Fibroblast of the aortic adventitia (primary cell): ENCODE measurements at places on chromosomes 1 and 21.
A peak's percentile ranks its signal among the peaks of the same experiment; 100 is the strongest.

GRCh38 chr1:89998306-89998705 lies 3.4 kb downstream of the ZNF326 start:
- peak; percentile 46 for DNase-seq

- DNase-seq: no peak
These were observed 1.3 kb downstream of the ACOT11 start for GRCh38 chr1:54549181-54549924.

GRCh38 chr1:89041119-89041641 lies 18.5 kb upstream of the GBP3 start:
- peak; percentile 65 for DNase-seq

DNA sequence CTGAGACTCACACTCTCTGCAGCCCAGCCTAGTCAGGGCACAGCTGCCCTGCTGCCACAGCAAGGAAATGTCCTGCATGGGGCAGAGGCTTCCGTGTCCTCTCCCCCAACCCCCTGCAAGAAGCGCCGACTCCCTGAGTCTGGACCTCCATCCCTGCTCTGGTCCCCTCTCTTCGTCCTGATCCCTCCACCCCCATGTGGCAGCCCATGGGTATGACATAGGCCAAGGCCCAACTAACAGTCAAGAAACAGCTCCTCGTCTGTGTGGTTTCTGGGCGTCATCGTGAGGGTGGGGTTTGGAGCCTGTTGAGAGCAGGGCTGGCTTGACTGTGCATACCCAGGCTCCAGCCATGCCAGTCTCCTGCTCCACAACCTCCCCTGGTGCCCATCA lies 19.5 kb downstream of the FAAH start:
- no peak for DNase-seq

- no peak for DNase-seq
These were observed 15.3 kb downstream of the CASZ1 start for GRCh38 chr1:10781137-10781536.

- DNase-seq: no peak
These were observed 3.3 kb downstream of the PLK3 start for GRCh38 chr1:44803312-44804095.

GRCh38 chr21:41399246-41399800 lies 26.7 kb upstream of the MX1 start:
- no peak for DNase-seq

- peak; percentile 79 for DNase-seq
These were observed 35.5 kb downstream of the TOMM20 start for GRCh38 chr1:235093013-235093695.

- no peak for DNase-seq
These were observed 22.6 kb upstream of the FCRL3 start for GRCh38 chr1:157723157-157723556.

GRCh38 chr1:38790422-38791163 lies 69.0 kb downstream of the RRAGC start:
- no peak for DNase-seq

GRCh38 chr1:18230840-18231239 lies 123.2 kb downstream of the IGSF21 start:
- DNase-seq: no peak

- DNase-seq: peak; percentile 30
These were observed 65.7 kb upstream of the FCGR2A start for GRCh38 chr1:161439280-161440232.

GRCh38 chr1:152013664-152014237 lies 20.1 kb upstream of the S100A10 start:
- DNase-seq: peak; percentile 49

- DNase-seq: peak; percentile 66
These were observed 64.7 kb upstream of the NGF start for GRCh38 chr1:115402753-115403184.

GRCh38 chr1:18926315-18927081 lies 24.1 kb upstream of the ALDH4A1 start:
- peak; percentile 90 for DNase-seq

DNA sequence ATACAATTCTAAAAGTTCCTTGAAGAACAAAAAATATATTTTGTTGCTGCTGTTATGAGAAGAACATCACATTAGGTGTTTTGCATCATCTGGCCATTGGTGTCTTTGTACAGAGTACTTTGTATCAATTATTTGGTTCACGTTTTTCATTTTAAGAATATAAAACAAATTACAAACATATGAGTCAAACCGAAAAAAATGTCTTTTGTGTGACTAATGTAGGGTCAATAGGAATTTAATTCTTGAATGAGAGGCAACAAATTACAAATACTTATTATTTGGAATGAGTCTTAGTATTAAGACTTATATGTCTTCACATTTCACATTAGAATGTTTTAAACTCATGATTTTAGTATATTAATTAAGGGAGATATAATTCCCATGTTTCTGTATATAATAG lies 54.8 kb downstream of the NR5A2 start:
- DNase-seq: peak; percentile 13

DNA sequence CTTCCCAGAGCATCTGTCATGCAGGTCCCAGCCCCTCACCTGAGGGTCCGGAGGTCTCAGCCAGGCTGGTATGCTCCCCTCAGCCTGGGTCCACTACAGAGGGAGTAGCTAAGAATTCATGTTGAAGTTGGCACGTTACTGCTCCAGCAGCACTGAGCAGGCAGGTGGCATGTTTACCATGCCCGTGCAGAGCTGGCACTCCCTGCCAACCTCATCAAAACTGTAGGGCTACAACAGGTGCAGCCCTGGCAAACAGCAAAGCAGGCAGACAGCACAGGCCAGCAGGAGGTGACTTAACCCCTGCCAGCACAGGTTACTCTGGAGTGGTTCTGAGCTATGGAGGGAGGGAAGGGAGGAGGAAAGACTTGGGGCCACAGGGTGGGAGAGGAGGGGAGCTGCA lies 46.4 kb downstream of the NUAK2 start:
- no peak for DNase-seq

- peak; percentile 89 for DNase-seq
These were observed 7.6 kb downstream of the RSBN1 start for GRCh38 chr1:113804421-113805255.

- peak; percentile 85 for DNase-seq
These were observed 3.7 kb upstream of the CCN1 start for GRCh38 chr1:85576642-85577418.

- DNase-seq: no peak
These were observed 817 bp downstream of the EXTL1 start for GRCh38 chr1:26022404-26022779.

GRCh38 chr1:87926131-87926830 lies 597.6 kb downstream of the LMO4 start:
- no peak for DNase-seq

GRCh38 chr1:41620365-41621169 lies 136.1 kb upstream of the EDN2 start:
- DNase-seq: no peak

- DNase-seq: no peak
These were observed 14.3 kb upstream of the ADARB1 start for GRCh38 chr21:45060089-45060488.

- no peak for DNase-seq
These were observed 66.9 kb downstream of the TESK2 start for GRCh38 chr1:45423906-45424678.

DNA sequence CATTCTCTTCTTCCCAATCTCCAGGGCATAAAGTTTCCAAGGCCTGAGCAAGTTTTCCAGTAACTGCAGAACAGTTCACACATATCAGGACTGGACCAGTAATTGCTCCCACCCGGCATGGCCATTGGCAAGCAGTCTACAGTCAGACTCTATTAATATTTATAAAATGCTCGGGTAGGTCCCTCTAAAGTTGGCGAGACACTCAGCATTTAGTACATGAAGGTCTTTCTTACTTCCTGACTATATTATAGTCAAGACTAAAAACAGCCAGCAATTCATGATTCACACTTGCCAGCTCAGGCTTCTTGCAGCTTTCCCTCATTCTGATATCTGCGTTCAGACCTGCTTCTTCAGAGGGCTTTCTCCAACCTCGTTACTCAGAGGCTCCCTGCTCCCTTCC lies 25.4 kb downstream of the GADD45A start:
- DNase-seq: peak; percentile 81

GRCh38 chr1:23013657-23014056 lies 2.0 kb downstream of the TEX46 start:
- DNase-seq: no peak

DNA sequence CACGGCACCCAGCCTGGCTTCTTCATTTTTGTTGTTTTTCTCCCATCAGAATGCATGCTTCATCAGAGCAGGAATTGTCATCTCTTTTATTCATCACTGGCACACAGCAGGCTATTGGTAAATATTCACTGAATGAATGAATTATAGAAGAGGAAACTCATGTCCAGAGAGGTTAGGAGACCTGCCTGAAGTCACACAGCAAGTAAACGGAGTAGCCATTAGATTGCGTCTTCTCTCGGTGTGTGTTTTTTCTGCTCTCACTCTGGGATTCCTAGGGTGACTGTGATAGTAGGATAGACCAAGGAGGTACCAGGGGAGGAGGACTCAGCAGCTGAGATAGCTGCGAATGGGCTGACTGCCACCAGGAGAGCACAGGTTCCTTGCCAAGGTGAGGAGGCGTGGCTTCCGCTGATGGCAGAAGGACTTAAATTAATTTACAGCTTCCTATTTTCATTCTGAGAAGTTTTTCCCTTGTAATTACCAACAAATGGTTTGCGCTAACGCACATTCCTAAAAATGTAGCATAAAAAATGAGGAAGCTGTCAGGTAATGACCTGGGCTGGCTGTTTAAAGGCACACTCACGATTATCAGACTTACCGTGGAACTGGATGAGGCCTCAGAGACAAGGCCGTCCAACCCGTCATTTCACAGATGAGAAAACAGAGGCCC lies 4.5 kb upstream of the NCMAP start:
- no peak for DNase-seq

GRCh38 chr1:72197786-72198185 lies 84.6 kb downstream of the NEGR1 start:
- peak; percentile 4 for DNase-seq
